ENCODE measurements at places on chromosomes 16 and 17.

DNA sequence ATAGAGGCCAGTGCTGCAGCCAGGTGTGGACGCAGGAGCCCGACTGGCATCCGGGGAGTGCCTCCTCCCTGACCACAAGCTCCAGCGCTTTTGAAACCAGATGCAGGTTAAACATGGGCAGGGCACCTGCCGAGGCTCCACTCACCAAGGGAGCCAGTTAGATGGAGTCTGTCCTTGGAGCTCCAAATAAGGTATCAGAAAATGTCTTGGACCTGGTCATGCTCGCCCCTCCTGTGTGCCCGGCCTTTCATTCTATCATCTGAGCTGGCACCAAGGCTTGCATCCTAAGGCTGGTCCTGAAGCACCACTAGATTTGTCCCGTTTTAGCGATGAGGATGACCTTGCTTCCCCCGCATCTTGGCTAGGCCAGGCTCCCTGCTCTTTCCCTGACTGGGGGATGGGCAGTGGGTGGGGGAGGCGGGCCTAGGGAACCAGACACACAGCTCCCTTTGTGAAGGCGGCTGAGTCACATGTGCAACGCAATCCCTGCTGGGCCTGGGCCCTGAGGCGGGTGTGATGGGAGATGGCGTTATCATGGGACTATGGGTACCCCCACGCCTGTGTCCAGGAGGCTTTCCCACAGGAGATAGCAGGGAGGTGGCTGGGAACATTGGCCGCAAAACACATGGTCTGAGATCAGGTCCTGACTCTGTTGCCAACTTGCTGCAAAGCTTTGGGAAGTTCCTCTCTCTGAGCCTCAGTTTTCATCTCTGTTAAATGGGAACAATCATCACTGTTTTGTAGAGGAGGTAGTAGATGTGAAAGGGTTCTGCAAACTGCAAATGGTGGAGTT is 5.0 kb upstream of the ADGRG1 start:
- DNase-seq, result no peak

GRCh38 chr16:85879975-85880831 is 18.8 kb upstream of the IRF8 start:
- DNase-seq, result no peak

- no peak for DNase-seq
These were observed 31.8 kb downstream of the SLC39A11 start for GRCh38 chr17:73060721-73061120.

GRCh38 chr16:89269805-89270665 is 52.5 kb downstream of the ZNF778 start:
- DNase-seq, result no peak

DNA sequence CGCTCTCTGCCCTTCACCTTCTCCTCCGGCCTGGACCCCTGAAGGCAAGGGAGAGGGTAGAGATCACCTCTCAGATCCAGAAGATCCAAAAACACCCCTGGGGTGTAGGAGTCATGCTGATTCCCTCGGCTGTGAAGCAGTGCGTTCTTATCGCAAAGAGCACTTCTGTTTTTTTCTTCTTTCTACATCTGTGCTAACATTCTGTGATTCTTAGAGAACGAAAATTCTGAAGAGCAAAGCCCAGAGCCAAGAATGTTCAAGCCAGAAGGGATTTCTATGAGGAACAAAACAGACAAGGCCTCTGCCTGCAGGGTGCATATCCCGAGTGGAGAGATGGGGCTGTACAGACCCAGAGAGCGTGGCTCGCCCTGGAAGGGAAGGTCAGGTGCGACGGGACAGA is 17.2 kb downstream of the NPTX1 start:
- no peak for DNase-seq

DNA sequence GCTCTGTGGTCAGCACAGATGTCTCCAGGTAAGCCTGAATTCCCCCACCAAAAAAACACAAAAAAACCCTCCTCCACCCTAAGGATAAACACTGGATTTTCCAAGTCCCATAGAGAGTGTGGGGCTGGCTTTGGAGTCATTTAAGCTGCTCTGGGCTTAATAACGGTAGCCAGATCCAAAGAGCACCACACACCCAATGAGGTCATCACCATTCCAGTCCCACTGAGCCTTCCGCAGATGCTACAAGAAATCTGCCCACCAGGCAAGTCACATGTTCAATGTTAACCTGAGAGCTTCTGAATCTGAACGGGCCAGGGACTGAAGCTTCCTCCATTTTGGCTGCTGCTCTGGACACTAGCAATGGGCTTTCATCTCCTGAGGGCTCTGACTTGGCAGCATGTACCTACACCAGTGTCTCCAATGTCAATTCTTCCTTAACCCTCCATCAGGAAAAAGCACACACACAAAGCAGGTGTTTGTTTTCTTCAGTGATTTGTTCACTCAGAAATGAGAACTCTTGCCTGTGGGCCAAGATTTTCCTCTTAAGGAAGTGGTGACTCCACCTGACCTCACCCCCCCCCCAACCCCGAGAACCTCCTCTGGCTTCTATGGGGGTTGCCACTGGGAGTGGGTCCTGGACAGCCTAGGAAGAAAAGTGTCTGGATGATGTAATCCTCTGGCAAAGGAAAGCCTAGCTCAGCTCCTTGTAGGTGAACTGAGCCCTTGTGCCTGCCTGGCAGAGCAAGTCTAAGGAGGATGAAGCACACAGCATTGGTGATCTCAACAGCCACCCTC is 220.1 kb downstream of the FOXL1 start:
- DNase-seq, result no peak

GRCh38 chr16:918741-919657 is 51.8 kb downstream of the LMF1 start:
- DNase-seq, result no peak

GRCh38 chr16:81813648-81814047 is 34.6 kb downstream of the PLCG2 start:
- no peak for DNase-seq

DNA sequence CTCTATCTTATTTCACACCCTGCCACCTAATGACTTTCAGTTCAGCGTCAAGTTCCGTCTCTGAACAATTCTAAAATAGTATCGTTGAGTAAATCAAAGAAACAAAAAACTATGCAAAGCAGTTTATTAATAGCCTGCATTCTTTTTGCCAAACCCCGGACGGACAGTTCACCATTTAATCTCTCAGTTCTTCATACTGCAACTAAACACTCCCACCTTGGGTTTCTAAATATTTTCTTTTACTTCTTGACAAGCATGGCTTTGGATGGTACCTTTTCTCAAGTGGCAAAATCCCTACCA is 1.2 kb downstream of the MYH11 start:
- DNase-seq, result no peak

GRCh38 chr16:75024182-75024581 is 25.4 kb downstream of the ZNRF1 start:
- DNase-seq, result no peak
